ENCODE measurements at places on chromosomes 12 and 14. TPM values are rescaled to one million over a fixed set of nuclear protein-coding genes. Genes with fewer than 3 reads are reported as not detected.

Gene A2M
- total RNA-seq, result not detected

Gene CEBPE
- 0.34 TPM for total RNA-seq

Gene SERPINA9
- total RNA-seq, result not detected

Gene DPY19L2
- total RNA-seq, result 0.56 TPM

Gene CPNE6
- total RNA-seq, result not detected

Gene POTEG
- not detected for total RNA-seq

Gene SLC7A7
- not detected for total RNA-seq

Gene SIRT4
- total RNA-seq, result 3.0 TPM

Gene CLEC14A
- not detected for total RNA-seq

Gene COPZ1
- 152 TPM for total RNA-seq

Gene RNF212B
- total RNA-seq, result not detected

Gene LUM
- not detected for total RNA-seq

Gene ST8SIA1
- total RNA-seq, result 0.86 TPM

Gene KRT5
- not detected for total RNA-seq

Gene DEGS2
- total RNA-seq, result not detected

Gene RHOJ
- not detected for total RNA-seq

Gene KRT85
- not detected for total RNA-seq

Gene GPX2
- total RNA-seq, result not detected

Gene GLIPR1L2
- not detected for total RNA-seq

Gene CDKN1B
- total RNA-seq, result 96.9 TPM

Gene TAS2R50
- 1.8 TPM for total RNA-seq

Gene SIX6
- not detected for total RNA-seq

Gene ZNF664
- total RNA-seq, result 53.7 TPM

Gene KRT74
- not detected for total RNA-seq

Gene ACOT4
- 0.61 TPM for total RNA-seq

Gene LPAR5
- 5.7 TPM for total RNA-seq

Gene NPAS3
- 0.05 TPM for total RNA-seq

Gene AP1G2
- total RNA-seq, result 259 TPM

Gene KRT81
- total RNA-seq, result not detected

All from T-helper 1 cell treated with Interleukin-12 subunit alpha and Interleukin-12 subunit beta and Interleukin-4 antibody, amounts not matched to agents 30 ng/mL and 1 ng/mL, for 36 hours (primary cell).